ENCODE measurements at places on chromosomes 5 and 9. TPM values are rescaled to one million over a fixed set of nuclear protein-coding genes. Genes with fewer than 3 reads are reported as not detected.

PCDHA6 gene
- 0.58 TPM for total RNA-seq

- DNase-seq, result no peak
Measured at GRCh38 chr5:6718718-6719117, 5.5 kb downstream of the TENT4A start.

DNA sequence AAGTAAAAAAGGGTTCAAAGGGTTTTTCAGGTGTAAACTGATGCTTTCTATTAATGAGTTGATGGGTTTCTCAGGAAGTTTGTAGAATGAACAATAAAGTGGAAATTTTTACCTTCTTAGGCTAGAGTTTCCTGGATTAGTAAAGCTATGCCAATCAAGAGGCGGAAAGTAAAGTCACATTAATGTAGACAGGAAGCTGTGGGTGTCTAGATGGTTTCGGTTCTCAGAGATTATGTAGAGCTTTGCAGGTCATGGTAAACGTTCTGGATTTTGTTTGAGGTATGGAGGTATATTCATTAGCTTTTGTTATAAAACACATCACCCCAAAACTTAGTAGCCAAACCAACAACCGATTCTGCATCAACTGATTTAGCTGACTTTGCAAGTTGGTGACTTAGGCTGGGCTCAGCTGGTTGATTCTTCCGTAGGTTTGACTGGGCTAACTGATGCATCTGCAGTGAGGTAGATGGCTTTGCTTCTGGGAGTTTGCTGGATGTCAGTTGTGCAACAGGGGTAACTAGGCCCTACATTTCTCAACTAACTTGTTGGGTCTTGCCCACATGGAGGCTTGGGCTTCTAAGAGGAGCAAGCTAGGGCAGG, 273.8 kb downstream of the MSX2 start:
- DNase-seq, result no peak

CDKN2AIPNL gene
- total RNA-seq, result 25.7 TPM

SPEF2 gene
- 0.82 TPM for total RNA-seq

DNA sequence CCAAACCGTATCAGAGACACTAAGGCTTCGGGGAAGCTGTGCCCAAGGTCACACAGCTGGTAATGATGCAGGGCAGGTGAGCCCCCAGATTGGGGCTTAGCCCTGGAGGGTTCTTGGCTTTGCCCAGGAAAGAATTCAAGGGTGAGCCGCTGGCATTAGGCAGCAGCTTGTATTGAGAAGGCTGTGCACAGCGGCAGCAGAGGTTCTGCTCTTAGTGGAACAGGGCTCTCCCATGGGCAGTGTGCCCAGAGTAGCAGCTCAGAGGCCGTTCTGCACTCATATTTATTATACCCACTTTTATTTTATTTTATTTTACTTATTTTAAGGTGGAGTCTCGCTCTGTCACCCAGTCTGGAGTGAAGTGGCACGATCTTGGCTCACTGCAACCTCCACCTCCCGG, 85.8 kb upstream of the IER5L start:
- no peak for DNase-seq

DNA sequence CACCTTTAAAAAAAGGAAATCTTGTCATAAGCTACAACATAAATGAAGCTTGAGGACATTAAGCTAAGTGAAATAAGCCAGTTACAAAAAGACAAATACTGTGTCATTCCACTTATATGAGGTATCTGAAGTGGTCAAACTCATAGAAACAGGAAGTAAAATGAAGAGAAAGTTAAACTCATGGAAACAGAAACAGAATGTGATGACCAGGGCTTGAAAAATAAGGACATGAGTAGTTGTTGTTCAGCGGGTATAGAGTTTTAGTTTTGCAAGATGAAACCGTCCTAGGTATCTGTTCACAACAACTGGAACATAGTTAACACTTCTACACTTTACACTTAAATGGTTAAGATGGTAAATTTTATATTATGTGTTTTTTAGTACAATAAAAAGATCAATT, 47.8 kb upstream of the SLC1A3 start:
- DNase-seq, result no peak

All from glomerular endothelial cell (primary cell).